Kasumi-1 (cell line): ENCODE measurements at places on chromosomes 6 and 20.

DNA sequence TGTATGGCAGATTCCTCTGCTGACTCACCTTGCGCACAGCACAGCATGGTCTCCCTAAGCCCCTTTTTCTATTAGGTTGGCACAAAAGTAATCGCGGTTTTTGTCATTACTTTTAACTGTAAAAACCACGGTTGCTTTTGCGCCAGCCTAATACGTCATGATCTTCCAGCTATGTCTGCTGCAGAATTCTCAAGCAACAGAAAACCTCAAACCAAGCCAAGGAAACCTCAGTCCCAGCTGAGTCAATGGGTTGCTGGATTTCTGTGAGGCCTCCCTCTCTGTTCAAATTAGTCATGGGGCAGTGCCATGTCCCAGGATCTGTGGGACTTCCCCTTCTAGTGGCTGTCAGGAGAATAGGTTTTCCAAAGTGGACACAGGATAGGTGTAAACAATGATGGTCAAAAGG lies 15.7 kb upstream of the ENPP1 start:
- DNase-seq, result no peak

DNA sequence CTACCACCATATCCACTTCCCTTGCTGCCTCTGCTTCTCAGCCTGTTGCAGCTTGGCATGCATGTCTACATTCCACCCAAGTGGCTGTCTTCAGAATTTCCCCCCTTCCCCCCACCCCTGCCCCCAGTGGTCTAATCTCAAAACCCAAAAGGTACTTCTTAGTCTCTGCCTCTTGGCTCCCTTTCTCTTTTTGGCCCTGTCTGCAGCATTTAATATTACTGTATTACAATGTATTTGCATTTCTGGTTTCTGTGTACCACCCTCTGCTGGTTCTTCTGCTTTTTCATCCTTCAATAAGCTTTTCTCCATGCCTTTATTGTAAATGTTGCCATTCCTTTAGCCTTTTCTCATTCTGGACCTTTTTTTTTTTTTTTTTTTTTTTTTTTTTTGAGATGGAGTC lies 43.0 kb downstream of the RPRD1B start:
- no peak for DNase-seq

DNA sequence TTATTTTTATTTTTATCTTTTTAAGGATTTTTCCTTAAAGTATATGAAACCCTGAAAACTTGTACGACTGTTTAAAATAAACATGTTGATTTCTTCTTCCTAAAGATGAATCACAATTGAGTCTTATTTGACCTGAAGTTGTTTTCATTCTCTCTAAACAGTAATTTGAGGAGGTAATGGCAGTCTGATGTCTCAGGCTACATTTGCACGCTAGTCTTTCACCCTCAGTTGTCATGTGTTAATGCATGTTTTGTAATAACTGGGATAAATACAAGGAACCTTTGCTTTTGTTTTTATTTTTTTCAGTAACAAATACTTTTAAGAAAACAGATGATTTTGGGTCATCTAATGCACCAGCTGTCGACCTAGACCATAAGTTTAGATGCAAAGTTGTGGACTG lies 55.2 kb downstream of the SCAND1 start:
- DNase-seq, result no peak

DNA sequence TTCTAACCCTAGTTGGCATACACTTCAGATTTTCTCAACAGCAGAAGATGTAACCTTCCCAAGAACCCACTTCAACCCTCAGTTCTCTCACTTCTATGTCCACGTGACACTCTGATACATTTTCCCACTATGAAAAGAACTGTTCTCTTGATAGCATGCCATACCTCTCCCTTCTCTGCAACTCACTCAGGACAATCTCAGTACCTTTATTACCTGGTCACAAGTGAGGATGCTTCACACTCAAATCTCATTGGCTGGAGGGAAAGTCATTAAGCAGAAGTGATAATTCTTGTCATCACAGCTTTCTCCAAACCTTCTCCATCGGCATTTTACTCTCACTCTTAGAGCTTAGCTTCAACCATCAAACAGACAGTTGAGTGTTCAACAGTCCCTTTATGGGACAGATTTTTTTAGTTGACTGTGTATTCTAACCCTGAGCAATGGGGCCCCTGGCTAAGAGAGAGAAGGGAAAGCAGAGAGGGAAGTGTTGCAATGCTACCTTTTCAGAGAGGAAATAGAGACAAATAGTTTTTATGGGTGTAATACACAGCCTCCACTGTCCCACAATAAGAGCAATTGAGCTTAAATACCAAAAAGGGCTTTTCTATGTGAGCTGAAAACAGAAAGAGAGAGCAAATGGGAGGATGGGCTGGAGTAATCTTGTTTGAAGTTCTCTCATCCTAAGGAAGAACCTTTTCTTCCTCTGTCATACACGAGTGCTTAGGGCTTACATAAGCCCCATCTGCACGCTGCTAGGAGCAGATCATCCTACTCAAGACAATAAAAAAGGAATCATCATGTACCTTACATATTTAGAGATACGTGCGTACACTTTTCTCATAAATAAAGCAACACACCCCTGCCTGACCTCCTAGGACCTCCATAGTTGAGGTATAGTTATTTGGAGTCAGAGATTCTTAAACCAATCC lies 16.0 kb downstream of the HLA-DPA1 start:
- DNase-seq, result no peak
